ENCODE measurements at places on chromosomes 6 and 20.
A peak's percentile ranks its signal among the peaks of the same experiment; 100 is the strongest.

- DNase-seq, result peak; percentile 63
Observed at GRCh38 chr6:26204332-26205160, 117.3 kb downstream of the HFE start.

DNA sequence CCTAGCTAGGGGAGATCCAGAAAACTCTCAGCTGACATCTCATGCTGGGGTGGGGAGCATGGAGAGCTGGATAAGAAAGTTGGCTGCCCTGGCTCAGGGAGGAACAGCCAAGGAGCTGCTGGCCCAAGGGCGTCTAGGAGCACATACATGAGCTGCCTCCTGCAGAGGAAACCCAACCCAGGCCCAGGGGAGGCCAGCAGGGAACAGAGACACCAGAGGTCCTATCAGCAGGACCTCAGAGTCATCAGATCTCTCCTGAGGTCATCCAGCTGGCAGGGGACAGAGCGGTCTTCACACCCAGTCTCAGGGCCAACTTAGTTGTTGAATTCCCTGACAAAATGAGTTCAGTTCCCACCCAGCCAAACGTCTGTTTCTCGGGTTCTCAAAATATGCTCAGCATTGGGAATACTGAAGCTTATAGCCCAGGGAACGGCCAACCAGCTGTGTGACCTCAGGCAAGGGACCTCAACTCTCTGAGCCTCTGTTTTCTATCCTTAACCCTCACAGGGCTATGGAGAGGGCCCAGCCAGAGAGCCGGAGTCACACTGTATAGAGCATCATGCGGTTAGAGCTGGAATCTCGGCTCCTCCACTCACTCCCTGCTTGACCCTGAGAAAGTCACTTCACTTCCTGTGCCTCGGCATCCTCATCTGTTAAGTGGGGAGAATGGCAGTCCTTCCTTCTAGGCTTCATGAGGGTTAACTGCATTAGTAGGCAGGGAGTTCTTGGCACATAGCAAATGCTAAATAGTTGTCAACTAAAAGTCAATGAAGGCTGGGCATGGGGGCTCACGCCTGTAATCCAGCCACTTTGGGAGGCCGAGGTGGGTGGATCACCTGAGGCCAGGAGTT, 13.8 kb downstream of the ADA start:
- DNase-seq, result no peak

- DNase-seq, result peak; percentile 35
Observed at GRCh38 chr6:142112451-142113061, 20.2 kb upstream of the GJE1 start.

DNA sequence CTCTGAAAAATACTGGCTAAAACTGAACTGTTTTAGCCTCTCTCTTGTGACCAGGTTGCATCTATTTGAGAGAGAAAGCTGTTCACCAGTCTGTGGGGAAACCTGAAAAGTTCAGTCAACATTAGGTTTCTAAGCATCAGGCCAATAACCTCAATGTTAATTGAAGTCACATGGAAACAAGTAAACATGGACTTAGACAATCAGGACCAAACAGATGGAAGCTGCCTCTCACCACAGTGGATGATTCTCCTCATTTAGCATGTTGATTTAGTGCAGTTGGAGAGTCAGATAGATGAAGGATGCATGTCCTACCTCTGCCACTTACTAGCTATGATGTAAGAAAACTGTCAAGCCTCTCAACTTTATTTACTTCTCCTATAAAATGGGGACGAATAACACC, 18.2 kb downstream of the SCGN start:
- no peak for DNase-seq

- no peak for DNase-seq
Observed at GRCh38 chr6:160224639-160225237, 33.9 kb downstream of the SLC22A2 start.

DNA sequence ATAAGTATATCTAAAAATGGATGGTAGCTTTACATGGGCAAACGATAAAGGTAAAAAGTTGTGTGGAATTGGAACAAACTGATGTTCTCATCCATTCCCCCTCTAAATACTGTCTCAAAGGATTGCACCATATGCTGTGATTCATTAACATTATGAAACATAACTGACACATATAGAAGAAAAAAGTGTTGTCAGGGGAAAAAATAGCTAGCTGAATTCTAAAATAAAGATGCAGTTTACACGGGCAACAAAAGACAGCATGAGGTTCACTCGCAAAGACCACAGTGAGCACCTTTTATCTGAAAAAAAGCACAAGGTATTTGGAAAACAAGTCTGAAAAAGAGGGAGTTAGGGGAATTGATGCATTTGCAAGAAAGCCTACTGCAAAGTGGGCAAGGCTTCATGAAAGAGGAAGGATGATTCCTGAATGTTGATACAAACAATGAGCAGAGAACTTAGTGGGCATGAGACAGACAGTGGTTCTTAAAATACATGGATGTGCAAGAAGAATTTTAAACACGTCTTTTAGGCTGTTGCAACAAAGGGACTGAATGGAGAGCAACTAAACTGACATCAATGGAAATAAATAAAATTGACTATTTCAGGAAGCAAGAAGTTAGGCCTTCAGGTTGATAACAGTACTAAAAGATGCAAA, 280.9 kb downstream of the KIF16B start:
- no peak for DNase-seq

GRCh38 chr6:22113026-22113766, 183.6 kb downstream of the PRL start:
- no peak for DNase-seq

- no peak for DNase-seq
Observed at GRCh38 chr6:13288969-13289391, 39.4 kb downstream of the TBC1D7 start.

Data from stimulated activated CD4-positive, alpha-beta T cell treated with anti-CD3 and anti-CD28 coated beads, Interleukin-15, amount 100 ng/mL, for 1 hour (primary cell).